ENCODE measurements at places on chromosomes 1 and 21. TPM values are rescaled to one million over a fixed set of nuclear protein-coding genes. Genes with fewer than 3 reads are reported as not detected.

ENAH gene
- 86.9 TPM for total RNA-seq

ADAMTS1 gene
- 116 TPM for total RNA-seq

SPATA45 gene
- not detected for total RNA-seq

NR5A2 gene
- total RNA-seq: under 0.01 TPM

SLC9C2 gene
- total RNA-seq: not detected

LINGO4 gene
- not detected for total RNA-seq

KRTAP24-1 gene
- total RNA-seq: not detected

GRCh38 chr1:227945891-227946623 lies 1.7 kb downstream of the WNT9A start:
- no peak overlapping the region for H3K27ac ChIP-seq
- DNase-seq: peak; percentile 51
- H3K4me1 ChIP-seq: peaks cover 6% of the 10 kb centered on the region
- no peaks in the 10 kb centered on the region for H3K36me3 ChIP-seq
- no peaks in the 10 kb centered on the region for H3K27me3 ChIP-seq
- no peak overlapping the region for H3K4me3 ChIP-seq

GRCh38 chr21:45894450-45894825 lies 87.1 kb upstream of the COL6A1 start:
- H3K27me3 ChIP-seq: peaks cover 16% of the 10 kb centered on the region
- H3K27ac ChIP-seq: no peak overlapping the region
- H3K36me3 ChIP-seq: no peaks in the 10 kb centered on the region

GRCh38 chr1:235864931-235865525 lies 1.7 kb downstream of the LYST start:
- H3K36me3 ChIP-seq: no peaks in the 10 kb centered on the region
- no peak overlapping the region for H3K27ac ChIP-seq
- peaks cover 5% of the 10 kb centered on the region for H3K4me1 ChIP-seq

- peaks cover 12% of the 10 kb centered on the region for H3K27me3 ChIP-seq
- H3K4me3 ChIP-seq: no peak overlapping the region
- H3K27ac ChIP-seq: no peak overlapping the region
- H3K36me3 ChIP-seq: no peaks in the 10 kb centered on the region
Observed at GRCh38 chr1:231065510-231066241, 25.6 kb upstream of the FAM89A start.

All from IMR-90 (cell line).